Endothelial cell of umbilical vein (primary cell): ENCODE measurements at places on chromosomes 16 and 17. TPM values are rescaled to one million over a fixed set of nuclear protein-coding genes. Genes with fewer than 3 reads are reported as not detected.

LGALS9B gene
- not detected in 2 replicates for total RNA-seq

CALCOCO2 gene
- total RNA-seq = 52.1 and 64.9 TPM in 2 replicates

CACNG5 gene
- not detected in 2 replicates for total RNA-seq

DNA sequence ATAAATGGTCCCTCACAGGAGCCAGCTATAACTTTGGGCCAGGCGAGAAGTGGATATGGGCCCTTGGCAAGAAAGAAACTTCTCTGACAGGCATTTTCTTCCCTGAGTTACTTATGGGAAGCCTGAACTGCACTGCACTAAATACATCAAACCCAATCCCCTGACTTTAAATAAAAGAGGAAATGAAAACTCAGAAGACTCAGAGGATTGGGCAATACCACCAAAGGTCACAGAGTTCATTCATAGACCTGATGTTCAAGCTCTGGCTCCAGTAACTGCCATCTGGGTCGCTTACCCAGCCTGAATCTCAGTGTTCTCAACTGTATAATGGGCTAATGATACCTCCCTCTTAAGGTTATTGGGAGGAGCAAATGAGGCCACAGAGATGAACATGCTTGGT is 815 bp downstream of the KRT35 start:
- DNase-seq = no peak

DNA sequence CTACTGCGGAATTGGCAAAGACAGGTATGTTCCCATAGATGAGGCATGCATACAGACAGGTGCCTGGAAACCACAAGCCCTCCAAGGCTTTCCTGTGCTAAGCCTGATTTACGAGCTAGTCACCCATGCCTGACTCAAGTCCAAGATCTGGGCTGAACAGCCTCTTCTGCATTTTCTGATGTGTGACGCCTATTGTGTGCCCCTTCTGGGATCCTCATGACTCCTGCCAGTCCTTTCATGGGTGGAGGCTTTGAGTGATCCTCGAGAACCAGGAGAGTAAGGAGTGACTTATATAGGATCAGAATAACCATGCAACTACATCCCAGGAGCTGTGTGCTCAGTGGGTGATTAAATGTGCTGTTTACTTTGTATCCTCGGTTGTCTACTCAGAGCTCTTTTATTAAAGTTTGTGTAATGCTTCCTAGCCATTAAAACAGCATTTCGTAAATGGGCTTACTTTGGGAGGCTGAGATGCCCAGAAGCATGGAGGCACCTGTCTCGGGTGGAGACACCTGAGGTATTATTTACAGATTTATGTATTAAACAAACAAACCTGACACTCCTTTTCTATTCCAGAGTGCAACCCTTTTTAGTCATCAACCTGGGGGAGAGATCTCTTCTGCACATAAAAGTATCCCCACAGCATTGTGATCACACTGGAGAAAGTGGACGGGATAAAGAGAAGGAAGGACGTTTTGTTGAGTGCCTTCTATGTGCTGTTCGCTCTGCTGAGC is 373.0 kb upstream of the DYNLRB2 start:
- no peak for DNase-seq

- DNase-seq = no peak
These were observed 52.5 kb downstream of the BANP start for GRCh38 chr16:88003736-88004135.

- no peak for DNase-seq
These were observed 13.5 kb upstream of the EFCAB13 start for GRCh38 chr17:47310186-47310733.

DNA sequence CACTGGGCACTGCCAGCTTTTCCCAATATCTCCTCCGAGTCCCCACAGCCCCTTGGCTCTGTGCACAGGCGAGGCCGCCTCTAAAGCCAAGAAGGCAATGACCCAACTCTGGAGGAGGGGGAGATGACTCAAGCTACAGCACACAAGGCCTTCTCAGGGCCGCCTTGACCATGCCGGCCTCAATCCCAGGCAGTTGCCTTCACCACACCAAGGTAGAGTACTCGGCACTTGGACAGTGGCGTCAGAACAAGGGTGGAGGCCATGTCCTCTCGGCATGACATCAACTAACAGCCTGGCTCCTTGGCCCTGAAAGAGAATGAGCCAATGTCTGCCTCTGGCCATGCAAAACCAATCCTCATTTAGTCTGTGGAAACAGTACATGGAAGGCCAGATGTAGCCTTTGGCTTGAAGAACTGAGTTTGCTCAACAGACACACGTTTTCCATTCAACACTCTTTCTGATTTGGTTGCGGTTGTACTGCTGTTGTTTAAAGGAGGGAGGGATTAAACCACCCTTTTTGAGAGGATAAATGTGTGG is 139.6 kb downstream of the XYLT1 start:
- DNase-seq = no peak

DNA sequence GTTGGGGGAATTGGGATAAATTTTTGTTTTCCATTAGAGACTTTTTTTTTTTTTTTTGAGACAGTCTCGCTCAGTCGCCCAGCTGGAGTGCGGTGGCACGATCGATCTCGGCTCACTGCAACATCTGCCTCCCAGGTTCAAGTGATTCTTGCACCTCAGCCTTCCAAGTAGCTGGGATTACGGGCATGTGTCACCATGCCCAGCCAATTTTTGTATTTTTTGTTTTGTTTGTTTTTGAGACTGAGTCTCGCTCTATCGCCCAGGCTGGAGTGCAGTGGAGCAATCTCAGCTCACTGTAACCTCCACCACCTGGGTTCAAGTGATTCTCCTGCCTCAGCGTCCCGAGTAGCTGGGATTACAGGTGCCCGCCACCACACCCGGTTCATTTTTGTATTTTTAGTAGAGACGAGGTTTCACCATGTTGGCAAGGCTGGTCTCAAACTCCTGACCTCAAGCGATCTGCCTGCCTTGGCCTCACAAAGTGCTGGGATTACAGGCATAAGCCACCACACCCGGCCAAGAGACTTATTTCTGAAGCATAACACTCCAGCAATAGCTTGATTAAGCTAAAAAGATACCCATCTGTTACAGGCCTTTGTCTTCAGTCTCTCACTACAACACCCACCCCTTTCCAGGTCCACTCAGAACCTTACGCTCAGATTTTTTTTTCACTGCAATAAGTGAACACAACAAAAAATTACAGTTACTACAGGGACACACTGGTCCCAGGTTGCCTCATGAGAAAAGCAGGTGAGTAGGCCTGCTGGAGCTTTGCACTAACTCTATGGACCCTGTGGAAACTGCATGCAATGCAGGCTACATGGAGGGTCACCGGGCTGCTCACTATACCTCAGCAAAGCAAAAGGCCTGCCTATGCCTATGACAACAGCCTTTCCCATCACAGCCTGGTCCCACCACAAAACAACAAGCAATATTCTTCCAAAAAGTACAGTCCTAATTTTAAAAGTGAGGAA is 34.6 kb downstream of the KANSL1 start:
- DNase-seq = no peak

DNA sequence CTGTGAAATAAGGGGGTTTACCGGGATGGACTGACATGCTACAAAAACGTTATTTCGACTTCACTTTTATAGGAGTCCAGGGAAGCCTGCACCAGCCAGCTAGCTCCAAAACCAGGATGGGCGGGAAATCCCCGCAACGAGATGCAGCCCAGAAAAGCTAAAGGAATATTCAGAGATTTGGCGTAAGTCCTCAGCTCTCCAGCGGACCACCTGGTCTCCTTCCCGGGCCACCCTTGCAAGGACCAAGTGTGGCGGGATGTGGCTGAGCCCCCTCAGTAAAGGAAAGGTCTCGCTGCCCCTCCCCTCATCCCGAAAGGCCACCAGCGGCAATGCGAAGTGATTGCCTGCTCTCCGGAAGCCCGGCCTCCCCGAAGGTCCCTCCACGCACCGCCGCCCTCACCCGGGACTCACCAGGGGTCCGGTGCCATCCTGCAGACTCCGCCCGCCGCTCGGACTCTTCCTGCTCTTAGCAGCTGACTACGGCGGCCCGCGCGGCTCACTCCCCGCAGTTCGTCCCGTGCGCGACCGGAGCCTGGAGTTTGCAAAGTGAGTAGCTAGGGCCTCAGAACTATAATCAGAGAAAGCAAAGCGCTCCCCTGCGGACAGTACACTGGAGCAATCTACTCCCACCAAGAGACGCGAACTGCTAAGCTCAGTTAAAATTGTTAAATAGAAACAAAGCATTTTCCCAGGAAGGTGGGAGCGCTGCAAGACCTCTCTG is at the start of gene STX8:
STX8 (minus strand) TSS at position 440 of the 721 bp plus-strand sequence; CDS start at position 428, 12 bp downstream.
- DNase-seq = peak; percentile 90

- no peak for DNase-seq
These were observed 109.2 kb upstream of the NUDT7 start for GRCh38 chr16:77613095-77613494.

- DNase-seq = no peak
These were observed 2.8 kb upstream of the SPATA2L start for GRCh38 chr16:89704281-89704680.

- no peak for DNase-seq
These were observed 4.2 kb upstream of the NME1 start for GRCh38 chr17:51149163-51149562.

- peak; percentile 61 for DNase-seq
These were observed 33.8 kb upstream of the KPNB1 start for GRCh38 chr17:47615766-47616424.

GRCh38 chr16:19698480-19699465 is 19.3 kb downstream of the KNOP1 start:
- DNase-seq = no peak

GRCh38 chr17:58249270-58250133 is 11.1 kb downstream of the LPO start:
- DNase-seq = peak; percentile 55

GRCh38 chr16:2226245-2226793 is 2.9 kb downstream of the E4F1 start:
- no peak for DNase-seq

DNA sequence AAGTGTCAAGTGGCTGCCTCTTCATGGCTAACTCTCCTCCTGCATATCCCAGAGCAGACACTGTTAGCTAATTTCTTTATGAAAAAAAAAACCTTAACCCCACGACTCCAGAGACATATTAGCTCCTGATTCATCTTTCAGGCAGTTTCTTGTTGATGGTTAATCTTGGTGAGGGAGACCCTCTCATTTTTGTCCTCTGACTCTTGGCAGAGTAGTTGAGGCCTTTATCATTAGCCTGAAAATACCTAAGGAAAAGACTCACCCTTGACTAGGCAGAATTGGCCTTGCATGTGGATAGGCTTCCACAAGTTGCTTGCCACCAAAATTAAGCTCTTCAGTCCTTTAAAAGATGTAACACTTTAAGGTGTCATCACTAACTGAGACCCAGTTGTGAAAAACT is 4.0 kb downstream of the CRYBA1 start:
- no peak for DNase-seq

DNA sequence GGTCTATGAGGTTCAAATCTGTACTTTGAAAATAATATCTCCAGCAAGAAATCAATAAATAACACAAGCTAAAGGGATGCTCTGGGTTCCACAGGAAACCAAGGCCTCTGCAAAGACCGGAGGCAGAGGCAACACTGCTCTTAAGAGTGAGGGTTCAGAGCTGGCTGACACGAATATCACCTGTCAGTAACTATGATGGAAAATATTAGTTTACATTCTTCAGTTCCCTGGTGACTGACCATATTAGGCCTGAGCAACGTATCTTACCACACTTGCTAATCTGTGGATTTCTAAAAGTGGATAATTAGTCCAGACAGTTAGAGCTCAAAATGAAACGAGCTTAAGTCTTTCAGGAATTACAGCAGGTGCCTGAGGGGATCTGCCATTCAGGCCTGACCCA is 459.3 kb downstream of the HS3ST3B1 start:
- DNase-seq = no peak

DNA sequence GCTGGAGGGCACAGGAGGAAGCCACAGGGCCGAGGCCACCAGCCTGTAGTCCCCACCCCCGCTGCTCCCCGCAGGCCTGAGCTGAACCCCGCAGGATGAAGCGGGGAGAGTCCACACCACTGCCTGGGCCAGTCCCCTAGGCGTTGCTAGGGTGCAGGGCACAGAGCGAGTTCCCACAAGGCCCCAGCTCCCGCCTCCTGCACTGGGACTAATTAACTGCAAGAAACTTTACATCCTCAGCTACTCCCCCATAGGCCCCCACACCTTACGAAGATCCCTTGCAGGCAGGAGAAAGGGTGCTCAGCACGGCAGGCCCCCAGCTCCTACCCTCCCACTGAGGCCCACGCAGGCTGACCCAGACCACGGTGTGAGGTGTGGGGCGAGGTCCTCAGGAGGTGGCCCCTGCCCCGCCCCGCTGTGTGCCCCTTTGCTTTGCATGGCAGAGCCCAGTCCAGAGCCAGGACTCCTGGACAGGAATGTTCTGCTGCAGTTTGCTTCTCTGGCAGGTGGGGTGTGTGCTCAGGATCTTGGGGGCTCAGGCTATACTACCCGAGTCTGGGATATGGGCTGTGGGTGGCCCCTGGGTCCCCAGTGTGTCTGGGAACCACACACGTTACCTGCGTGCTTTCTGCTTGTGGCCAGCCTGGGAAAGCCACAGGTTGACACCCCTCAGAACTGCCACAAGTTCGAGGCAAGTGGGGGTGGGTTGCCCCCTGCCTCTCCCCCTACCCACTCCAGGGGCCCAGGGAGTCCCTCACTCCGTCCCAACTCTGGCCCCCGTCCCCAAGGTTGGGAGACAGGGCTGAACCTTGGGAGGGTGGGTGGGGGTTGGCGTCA is 1.2 kb downstream of the GNG13 start:
- no peak for DNase-seq

DNA sequence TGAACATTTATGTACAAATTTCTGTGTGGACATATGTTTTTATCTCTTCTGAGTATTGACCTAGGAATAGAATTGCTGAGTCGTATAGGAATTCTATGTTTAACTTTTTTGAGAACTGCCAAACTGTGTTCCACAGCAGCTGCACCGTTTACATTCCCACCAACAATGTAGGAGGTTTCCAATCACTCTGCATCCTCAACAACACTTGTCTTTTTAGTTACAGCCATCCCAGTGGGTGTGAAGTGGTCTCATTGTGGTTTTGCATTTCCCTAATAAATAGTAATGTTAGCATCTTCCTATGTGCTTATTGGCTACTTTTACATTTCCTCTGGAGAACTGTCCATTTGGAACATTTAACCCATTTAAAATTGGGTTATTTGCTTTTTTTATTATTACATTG is 36.6 kb upstream of the NACA2 start:
- DNase-seq = no peak

DNA sequence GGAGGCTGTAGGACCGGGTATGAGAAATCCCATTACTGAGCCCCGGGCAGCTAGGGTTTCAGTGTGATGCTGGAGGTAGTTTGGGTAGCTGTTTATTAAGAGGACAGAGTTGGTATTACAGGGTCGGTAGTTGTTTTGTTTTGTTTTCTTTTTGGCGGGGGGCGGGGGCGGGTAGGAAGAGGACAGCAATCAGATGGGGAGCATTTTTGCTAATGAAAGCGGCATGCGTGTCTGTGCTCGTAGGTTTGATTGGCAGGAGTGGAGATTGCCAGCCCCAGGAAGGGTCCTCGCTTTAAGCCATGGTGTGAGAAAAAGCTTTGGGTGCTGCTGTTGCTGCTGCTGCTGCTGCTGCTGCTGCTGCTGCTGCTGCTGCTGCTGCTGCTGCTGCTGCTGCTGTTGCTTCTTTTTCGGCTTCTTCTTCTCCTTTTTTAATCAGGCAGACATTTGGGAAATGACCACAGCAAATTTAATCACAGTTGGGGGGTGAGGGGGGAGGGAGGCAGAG is 498.5 kb upstream of the ZFHX3 start:
- DNase-seq = no peak
